ENCODE measurements at places on chromosomes 6 and 20.
A peak's percentile ranks its signal among the peaks of the same experiment; 100 is the strongest.

GRCh38 chr6:118764766-118765165 is 113.4 kb upstream of the CEP85L start:
- no peak for DNase-seq

DNA sequence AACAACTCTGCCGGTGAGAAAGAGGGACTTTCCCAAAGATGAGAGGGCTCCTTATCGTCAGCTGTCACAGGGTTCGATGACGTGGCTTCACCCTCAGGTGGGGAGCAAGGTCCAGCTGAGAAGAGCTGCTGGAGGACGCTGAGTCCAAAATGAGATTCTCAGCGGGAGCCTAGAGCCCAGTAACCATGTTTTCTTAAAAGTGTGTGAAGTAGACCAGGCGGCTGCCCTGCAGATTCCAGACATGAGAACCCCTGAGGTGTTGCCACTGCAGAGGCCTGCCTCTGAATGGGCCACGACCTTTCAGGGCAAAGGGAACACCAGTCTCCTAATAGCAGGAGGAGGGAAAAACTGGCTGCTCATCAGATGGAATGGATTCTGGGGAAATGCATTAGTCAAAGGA is 375.1 kb downstream of the BTBD9 start:
- no peak for DNase-seq

GRCh38 chr6:2870046-2870636 is 28.5 kb upstream of the SERPINB1 start:
- DNase-seq = no peak

DNA sequence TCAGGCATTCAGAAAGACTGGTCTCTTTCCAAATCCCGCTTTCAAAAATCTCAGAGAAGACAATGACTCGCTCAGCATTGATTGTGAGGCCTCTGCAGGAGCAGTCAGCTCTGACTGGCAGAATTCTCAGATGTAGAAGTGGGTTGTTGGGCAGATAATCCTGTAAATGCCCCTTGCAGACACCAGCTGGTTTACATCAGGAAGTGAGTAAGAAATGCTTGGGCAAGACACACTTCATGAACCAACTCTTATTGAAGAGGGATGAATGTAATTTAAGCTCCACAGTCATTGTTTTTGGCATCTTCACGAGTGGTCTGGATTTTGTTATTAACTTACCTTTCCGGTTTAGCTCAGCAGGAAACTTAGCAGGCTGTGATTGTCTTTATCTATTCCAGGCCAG is 166.6 kb downstream of the PLCB4 start:
- peak; percentile 12 for DNase-seq

Measured in SK-N-DZ (cell line).